Right hindlimb (tissue), 1 donor: ENCODE measurements at places on chromosomes 1 and 21.

GRCh38 chr1:234537236-234537635 is 58.3 kb upstream of the TARBP1 start:
- DNase-seq = no peak

GRCh38 chr1:209844695-209845407 is 17.1 kb downstream of the UTP25 start:
- no peak for DNase-seq

GRCh38 chr1:147618077-147618569 is 52.2 kb downstream of the ACP6 start:
- no peak for DNase-seq

DNA sequence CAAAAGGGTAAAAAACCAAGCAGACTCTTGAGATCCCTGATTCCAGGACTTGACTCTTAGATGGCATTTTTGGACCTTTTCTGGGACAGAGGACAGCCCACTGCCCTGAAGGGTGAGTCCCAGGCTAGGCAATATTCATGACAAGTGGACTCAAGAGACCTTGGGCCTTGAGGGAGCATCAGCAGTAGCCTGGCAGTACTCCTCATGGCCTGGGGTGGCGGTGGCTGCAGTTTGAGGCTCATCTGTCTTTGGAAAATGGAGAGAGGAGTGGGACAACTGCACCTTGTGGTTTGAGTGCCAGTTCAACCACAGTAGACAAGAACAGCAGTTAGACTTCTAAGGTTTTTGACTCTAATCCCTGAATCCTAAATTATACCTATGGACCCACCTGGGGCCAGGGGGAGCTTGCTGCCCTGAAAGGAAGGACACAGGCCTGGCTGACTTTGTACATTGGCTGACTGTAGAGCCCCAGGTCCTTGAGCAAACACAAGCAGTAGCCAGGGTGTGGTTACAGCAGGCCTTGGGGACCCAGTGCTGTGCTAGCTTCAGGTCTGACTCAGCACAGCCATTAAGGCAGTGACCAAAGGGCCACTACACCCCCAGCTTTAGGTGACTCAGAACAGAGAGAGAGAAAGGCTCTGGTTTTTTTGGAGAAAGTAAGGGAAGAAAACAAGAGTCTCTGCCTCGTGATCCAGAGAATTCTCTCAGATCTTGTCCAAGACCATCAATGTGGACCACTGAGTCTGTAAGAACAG is 1023.2 kb downstream of the KCNT2 start:
- no peak for DNase-seq

DNA sequence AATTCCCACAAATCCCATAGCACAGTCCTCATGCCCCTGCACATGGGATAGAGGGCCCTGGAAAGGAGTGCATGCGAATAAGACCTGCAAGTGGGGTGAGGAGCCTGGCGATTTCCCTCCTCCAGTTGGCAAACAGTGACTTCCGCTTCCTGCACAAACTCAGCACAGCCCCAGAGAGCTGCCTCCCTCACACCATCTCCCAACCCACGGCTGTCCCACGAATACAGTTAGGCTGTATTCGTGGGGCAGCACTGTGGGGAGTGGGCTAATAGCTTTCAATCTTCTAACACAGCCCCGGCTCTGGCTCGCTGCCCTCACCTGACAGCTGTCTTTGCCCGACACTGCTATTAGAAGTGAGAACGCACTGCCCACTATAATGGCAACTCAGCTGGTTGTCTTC is 28.2 kb upstream of the CNTN2 start:
- no peak for DNase-seq

- DNase-seq = no peak
Measured at GRCh38 chr1:198967566-198967965, 328.7 kb downstream of the PTPRC start.

- DNase-seq = no peak
Measured at GRCh38 chr1:103900005-103900404, 150.3 kb downstream of the AMY1C start.

- peak; percentile 40 for DNase-seq
Measured at GRCh38 chr1:201608635-201609395, 69.9 kb downstream of the NAV1 start.

DNA sequence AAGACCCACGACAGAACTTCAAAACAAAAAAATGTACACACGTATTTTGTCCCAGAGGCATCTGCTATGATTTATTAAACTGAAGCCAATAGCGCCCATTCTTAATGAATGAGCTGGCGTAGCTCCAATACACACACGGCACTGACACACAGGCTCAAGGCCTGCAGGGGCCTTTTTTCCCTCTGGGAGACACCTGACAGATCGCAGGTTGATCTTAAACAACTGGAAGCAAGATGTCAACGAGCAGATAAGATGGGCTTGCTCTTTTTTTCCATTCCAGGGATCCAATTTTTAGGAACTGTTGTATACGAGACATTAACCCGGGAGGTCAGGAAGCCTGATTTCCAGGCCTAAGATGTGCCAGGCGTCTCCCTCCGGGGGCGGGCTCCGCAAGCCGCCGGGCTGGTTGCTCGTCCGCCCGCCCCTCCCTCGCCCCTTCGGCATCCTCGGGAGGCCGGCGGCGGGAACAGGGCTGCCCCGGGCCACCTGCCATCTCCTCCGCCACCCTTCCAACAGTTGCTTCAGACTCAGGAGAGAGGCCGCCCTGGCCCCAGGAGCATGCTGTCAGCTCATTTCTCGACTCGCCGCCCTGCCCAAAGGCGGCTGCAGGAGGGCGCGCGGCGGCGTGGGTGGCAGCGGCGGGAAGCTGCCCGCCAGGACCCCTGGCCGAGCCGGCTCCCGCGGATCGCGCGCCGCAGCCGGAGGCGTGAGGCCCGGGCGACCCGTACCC is 735 bp downstream of the TTC13 start:
- DNase-seq = peak; percentile 30

GRCh38 chr1:207268337-207268736 is 53.1 kb upstream of the CD55 start:
- DNase-seq = no peak

DNA sequence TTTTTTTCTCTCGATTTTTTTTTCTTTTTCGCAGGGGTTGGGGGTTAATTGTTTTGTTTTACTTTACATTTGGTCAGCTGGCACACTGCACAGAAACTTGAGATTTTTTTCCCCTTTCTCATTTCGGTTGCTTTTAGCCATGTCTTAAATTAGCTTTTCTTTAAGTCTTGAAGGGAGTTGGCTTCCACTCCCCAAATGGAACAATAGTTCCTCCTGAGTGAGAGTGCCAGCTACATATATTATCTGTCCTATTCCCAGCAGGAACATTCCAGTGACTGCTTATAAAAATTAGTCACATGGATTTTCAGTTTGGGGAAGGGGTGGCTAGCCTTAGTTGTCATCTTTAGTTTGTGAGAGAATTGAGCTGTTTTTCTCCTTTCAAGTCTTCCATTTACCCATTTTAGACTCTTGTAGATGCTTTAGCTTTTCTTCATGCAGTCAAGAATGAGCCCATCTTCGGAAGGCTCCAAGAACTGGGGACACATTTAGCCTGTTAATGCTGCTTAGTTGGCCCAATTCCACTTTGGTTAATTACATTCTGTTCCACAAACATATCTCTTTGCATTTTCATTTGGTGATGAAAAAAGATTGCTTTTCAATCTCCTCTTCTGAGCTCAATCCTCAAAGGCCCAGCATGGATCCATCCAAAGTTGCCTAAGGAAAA is 510.1 kb upstream of the CXADR start:
- no peak for DNase-seq

DNA sequence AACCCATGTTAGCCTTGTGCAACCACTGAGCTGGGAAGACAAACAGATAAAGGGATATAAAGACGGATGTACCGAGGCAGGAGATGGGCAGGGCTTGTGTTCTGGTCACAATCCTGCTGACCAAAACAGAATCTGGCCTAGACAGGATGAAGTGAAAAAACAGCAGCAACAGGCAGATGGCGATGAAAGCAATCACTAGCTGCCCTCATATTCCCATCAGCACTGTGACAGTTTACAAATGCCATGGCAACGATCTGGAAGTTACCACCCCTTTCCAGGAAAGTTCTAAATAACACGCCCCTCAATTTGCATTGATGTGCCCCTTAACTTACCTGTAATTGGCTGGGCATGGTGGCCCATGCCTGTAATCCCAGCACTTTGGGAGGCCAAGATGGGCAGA is 40.6 kb upstream of the CD46 start:
- DNase-seq = no peak

- DNase-seq = no peak
Measured at GRCh38 chr1:25427696-25428095, 3.0 kb upstream of the MACO1 start.

DNA sequence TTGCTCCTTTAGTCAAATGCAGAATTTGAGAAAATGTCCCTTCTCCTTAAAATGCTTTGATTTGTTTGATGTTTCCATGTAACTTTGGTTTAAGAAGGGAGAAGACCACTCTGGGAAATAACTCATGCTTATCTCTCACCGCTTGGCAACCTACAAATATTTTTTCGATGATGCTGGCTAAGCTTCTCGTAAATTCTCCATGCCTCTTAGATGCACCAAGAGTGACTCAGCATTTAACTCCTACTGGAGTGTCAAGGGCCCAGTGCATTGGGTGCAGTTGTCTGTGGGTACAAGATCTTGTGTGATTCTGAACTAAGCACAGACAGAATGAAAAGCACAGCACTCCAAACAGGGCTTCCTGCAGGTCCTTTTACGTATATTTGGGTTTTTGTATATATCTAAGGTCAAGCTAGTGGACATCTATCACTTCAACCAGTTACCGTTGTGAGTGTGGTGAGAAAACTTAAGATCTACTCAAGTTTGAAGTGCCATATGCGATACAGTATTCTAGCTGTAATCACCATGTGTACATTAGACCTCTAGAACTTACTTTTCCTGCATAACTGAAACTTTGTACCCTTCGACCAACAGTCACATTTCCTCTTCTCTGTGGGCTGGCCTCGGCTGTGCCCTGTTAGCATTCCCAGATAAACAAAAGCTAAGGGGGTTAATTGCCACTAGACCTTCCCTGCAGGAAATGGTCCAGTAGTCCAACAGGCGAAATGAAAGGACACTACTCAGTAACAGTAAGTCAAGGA is 55.8 kb downstream of the COL18A1 start:
- no peak for DNase-seq

DNA sequence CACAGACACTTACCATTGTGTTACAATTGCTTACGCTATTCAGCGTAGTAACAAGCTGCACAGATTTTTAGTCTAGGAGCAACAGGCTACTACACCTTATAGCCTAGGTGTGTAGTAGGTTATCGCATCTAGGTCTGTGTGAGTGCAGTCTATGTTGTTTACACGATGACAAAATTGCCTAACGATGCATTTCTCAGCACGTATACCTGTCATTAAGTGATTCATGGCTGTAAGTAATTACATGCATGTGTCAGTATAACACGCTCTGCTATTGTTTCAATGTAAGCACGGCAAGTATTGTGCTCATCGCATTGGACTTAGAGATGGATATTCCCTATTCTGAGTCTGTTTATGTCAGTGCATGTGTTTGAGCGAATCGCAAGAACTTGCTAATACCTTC is 15.7 kb upstream of the ZBTB18 start:
- DNase-seq = no peak

GRCh38 chr1:234545517-234546386 is 64.2 kb downstream of the IRF2BP2 start:
- DNase-seq = no peak

- DNase-seq = no peak
Measured at GRCh38 chr1:5833911-5834310, 158.3 kb downstream of the NPHP4 start.

GRCh38 chr1:26787381-26787705 is 407 bp upstream of the PIGV start:
- DNase-seq = no peak

DNA sequence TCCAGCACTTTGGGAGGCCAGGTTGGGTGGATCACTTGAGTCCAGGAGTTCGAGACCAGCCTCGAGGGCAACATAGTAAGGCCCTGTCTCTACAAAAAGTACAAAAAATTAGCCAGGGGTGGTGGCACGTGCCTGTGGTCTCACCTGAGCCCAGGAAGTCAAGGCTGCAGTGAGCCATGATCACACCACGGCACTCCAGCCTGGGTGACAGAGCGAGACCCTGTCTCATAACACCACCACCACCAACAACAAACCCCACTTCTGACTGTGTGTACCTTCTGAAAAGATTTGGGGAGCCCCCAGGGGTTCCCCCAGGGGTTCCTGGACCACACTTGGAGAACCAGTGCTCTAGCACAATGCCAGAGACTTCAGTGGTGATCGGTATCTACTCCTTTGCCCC is 29.9 kb downstream of the NUAK2 start:
- DNase-seq = no peak

GRCh38 chr21:30426731-30427130 is 1.0 kb upstream of the KRTAP13-3 start:
- no peak for DNase-seq

- DNase-seq = no peak
Measured at GRCh38 chr1:200250469-200250868, 159.4 kb downstream of the ZNF281 start.

DNA sequence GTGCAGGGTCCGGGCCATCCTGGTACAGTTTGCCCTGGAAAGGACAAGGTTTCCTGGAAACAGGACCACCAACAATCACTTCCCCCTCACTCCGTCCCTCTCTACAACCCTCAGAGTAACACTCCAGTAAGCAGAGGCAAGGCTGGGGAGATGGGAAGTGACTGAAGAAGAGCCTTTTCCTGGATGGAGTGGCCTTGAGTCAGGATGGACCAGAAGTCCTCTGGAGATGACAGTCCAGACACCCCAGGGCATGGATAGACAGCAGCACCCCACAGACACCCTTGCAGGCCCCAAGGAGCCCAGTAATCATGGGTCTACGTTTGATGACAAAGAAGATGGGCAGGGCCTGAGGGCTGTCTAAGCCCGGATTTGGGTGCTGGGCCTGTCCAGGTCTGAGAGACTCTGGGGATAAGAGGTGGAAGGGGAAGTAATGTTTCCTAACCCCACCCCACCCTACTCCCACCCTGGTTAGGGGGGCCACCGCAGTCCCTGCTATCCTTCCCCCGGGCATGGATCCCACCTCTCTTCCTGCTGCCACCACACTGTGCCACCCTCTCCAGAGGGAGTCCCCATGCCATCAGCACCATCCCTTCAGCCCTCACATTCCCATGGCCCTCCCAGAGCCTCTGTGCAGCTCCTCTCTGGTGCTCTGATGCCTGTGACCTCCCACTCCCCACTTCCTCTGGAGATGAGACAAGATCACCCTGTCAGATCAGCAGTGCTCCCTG is 7.2 kb upstream of the S100A8 start:
- no peak for DNase-seq

DNA sequence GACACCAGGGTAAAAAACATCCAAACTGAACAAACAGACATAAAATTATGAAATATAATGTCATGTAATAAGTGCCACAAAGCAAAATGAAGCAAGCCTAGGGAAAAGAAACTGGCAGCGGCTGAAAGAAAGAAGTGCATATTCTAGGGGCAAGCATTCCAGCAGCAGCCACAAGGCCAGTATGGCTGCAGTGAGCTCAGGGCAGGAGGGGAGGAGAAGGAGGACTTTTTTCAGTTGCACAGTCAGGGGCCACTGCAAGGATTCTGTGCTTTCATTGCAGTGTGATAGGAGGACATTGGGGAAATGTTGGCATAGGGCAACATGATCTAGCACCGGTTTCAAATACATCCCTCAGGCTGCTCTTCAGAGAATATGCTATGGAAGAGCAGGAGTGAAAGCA is 263.8 kb downstream of the NEGR1 start:
- DNase-seq = no peak

- no peak for DNase-seq
Measured at GRCh38 chr1:41478118-41478748, 6.2 kb downstream of the EDN2 start.
